ENCODE measurements at places on chromosomes 2 and 18.
A peak's percentile ranks its signal among the peaks of the same experiment; 100 is the strongest.

DNA sequence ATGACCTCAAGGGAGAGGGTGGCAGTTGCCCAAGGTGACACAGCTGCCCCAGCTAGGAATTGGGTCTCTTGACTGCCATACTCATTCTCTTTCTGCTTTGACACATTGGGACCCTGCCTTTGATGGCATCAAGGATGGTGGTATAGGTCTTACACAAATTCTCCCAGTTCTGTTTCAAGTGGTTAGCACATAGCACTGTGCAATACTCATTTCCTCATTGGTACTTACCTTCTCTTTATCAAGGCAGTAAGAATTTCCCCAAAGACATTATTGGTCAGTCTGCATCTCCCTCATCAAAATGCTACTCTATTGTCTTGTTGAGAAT lies 35.9 kb upstream of the CCDC93 start:
- no peak for DNase-seq
- peaks cover 54% of the 10 kb centered on the region for H3K27me3 ChIP-seq
- no peak overlapping the region for H3K27ac ChIP-seq
- no peaks in the 10 kb centered on the region for H3K36me3 ChIP-seq

- H3K27me3 ChIP-seq: no peaks in the 10 kb centered on the region
- H3K4me3 ChIP-seq: no peak overlapping the region
- peaks cover 3% of the 10 kb centered on the region for H3K36me3 ChIP-seq
These were observed 224.1 kb upstream of the CCDC150 start for GRCh38 chr2:196415384-196415783.

- no peak for DNase-seq
- no peak overlapping the region for H3K27ac ChIP-seq
- peaks cover 48% of the 10 kb centered on the region for H3K4me1 ChIP-seq
These were observed 36.8 kb upstream of the LCLAT1 start for GRCh38 chr2:30410217-30410616.

GRCh38 chr18:22185273-22185672 lies 15.9 kb downstream of the GATA6 start:
- peaks cover 37% of the 10 kb centered on the region for H3K36me3 ChIP-seq
- H3K27me3 ChIP-seq: no peaks in the 10 kb centered on the region
- DNase-seq: no peak
- H3K4me1 ChIP-seq: peaks cover 60% of the 10 kb centered on the region

GRCh38 chr2:233197022-233197421 lies 54.5 kb upstream of the ATG16L1 start:
- H3K4me3 ChIP-seq: no peak overlapping the region
- H3K4me1 ChIP-seq: no peaks in the 10 kb centered on the region
- H3K27me3 ChIP-seq: no peaks in the 10 kb centered on the region
- H3K36me3 ChIP-seq: no peaks in the 10 kb centered on the region
- DNase-seq: no peak
- H3K27ac ChIP-seq: no peak overlapping the region

- H3K27me3 ChIP-seq: no peaks in the 10 kb centered on the region
- no peak overlapping the region for H3K27ac ChIP-seq
- H3K4me1 ChIP-seq: peaks cover 12% of the 10 kb centered on the region
- no peak for DNase-seq
These were observed 90.2 kb downstream of the NCK2 start for GRCh38 chr2:105834931-105835330.

GRCh38 chr2:121777699-121778058 lies 22.2 kb downstream of the TSN start:
- no peak for DNase-seq
- peaks cover 20% of the 10 kb centered on the region for H3K4me1 ChIP-seq

- H3K36me3 ChIP-seq: no peaks in the 10 kb centered on the region
- peaks cover 68% of the 10 kb centered on the region for H3K4me1 ChIP-seq
- no peak overlapping the region for H3K27ac ChIP-seq
- H3K27me3 ChIP-seq: peaks cover 2% of the 10 kb centered on the region
These were observed 147.1 kb downstream of the CCBE1 start for GRCh38 chr18:59550174-59550516.

- H3K27ac ChIP-seq: peak overlapping the region; percentile 92
- H3K4me1 ChIP-seq: peaks cover 50% of the 10 kb centered on the region
These were observed 149.6 kb downstream of the IRS1 start for GRCh38 chr2:226649871-226650660.

- H3K27ac ChIP-seq: no peak overlapping the region
- DNase-seq: no peak
- peaks cover 7% of the 10 kb centered on the region for H3K4me1 ChIP-seq
- H3K4me3 ChIP-seq: no peak overlapping the region
These were observed 18.7 kb upstream of the NCKAP5 start for GRCh38 chr2:133586978-133587377.

DNA sequence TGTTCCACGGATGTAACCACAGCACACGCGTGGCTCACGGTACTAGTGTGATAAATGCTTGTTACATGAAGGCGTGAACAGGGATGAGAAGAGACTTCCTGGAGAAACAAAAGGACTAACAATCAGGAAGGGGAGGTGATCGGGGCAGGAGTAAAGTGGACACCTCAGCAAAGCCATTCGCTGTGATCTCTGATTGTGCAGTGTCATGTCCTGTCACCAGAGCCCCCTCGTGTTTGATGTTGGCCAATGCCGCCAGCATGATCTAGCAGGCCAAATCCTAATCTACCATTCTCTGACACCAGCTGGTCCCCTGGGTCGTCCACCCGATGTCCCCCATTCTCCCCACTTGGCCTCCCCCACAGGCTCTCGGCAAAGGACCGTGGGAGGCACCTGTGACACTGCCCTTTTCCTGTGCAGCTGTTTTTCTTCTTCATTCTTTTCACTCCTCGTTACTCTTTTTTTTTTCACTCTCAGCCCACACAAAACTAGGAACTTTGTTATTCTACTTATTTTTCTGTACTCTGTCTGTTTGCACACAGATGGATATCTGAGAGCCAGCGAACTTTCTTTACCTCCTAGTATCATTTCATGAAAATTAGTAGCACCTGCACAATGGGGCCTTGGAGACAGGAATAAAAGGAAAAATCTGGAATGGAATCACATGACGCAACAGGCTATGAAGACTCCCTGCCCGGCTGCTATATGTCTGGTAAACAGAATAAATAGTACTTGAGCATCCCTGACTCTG lies 146.8 kb downstream of the TGIF1 start:
- no peaks in the 10 kb centered on the region for H3K36me3 ChIP-seq
- peaks cover 55% of the 10 kb centered on the region for H3K4me1 ChIP-seq
- peak overlapping the region; percentile 46 for H3K4me3 ChIP-seq
- H3K27ac ChIP-seq: peak overlapping the region; percentile 99

DNA sequence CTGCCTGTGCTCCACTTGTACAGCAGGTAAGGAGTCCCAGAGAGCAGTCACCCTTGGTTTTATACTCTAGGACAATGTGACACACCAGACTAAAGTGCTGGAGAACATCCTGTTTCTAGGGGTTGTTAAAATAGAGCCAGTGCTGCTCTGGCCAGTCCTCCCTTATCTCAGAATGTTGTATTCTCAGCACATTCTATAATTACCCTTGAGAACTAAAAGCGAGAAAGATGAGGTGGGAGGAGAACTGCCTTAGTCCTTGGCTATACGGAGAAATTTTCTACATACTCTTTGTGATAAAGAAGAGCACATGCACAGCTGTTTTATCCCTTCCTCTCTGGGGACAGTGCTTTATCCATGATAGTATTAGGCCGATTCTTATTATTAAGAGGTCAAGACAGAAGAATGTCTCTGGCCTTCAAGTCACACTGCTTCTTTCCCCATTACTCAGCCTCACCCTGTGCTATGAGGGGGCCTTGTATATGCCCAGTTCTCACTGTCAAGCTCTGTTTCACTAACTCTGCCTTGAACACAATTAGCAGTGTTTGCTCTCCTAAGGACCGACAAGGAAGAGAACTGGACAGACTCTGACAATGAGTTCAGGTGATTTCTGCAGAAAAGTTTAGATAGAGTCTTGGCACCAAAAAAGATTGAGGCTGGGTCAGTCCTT lies 385.8 kb downstream of the TRIB2 start:
- H3K4me1 ChIP-seq: no peaks in the 10 kb centered on the region
- no peaks in the 10 kb centered on the region for H3K36me3 ChIP-seq
- H3K4me3 ChIP-seq: no peak overlapping the region
- H3K27me3 ChIP-seq: peaks cover 19% of the 10 kb centered on the region
- H3K27ac ChIP-seq: no peak overlapping the region
- DNase-seq: no peak

DNA sequence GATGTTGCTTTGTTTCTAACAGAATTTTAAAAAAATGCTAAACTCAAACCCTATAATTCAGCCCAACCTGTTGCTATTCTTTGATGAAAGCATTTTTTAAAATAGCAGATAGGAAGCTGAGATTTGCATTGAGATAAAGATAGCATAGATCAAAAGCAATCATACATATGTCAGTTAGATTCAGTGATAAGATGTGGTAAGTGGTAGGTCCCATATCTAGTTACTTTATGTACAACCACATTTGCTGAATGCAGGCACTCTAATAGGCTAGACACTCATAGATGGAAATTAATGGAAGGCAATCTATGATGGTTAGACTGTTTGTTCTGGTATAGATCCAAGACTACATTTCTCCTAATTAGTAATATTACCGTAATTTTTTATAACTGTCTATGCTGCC lies 27.2 kb upstream of the C1D start:
- H3K36me3 ChIP-seq: no peaks in the 10 kb centered on the region
- no peak overlapping the region for H3K4me3 ChIP-seq
- H3K4me1 ChIP-seq: peaks cover 57% of the 10 kb centered on the region
- H3K27me3 ChIP-seq: peaks cover 36% of the 10 kb centered on the region
- no peak for DNase-seq

Data from mesothelial cell of epicardium (in vitro differentiated cells).